Osteocyte (in vitro differentiated cells): ENCODE measurements at places on chromosomes 6 and 20. TPM values are rescaled to one million over a fixed set of nuclear protein-coding genes. Genes with fewer than 3 reads are reported as not detected.

GRCh38 chr6:45709781-45710220 is 305.9 kb downstream of the CLIC5 start:
- no peak for DNase-seq

DNA sequence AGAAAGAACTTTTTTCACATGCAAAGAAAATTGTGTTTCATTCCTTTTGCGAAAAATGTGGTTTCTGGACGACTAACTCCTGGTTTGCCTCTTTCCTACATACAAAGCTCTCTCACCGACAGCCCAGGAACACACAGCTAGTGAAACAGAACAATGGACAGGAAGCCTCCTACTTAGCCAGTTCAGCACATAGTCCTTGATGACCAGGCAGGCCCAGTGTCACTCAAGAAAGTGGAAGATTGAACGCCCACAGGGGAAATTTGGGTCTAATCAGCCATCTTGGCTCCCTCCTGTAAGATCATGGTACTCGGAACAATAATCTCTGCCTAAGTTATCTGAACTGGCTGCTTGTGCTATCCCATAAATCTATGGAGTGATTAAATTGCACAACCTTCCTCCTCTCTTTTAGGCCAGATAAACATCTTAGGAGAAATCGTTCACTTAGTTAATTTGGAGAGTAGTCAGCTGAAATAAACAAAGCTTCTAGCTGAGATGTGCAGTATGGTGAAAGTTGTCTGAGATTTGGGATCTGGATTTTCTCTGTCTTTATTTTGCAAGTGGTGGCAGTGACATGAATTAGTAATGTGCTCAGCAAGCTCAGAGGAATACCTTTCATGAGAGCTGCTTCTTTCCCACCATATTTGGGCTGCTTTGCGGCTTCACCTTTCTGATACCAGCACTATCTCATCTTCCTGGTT is 147.0 kb downstream of the MTFR2 start:
- DNase-seq, result no peak

- DNase-seq, result peak; percentile 89
Measured at GRCh38 chr20:58618351-58619076, 32.6 kb upstream of the STX16 start.

GRCh38 chr6:157386023-157386422 is 5.0 kb downstream of the ZDHHC14 start:
- DNase-seq, result no peak

GRCh38 chr6:14972379-14973067 is 273.3 kb upstream of the JARID2 start:
- no peak for DNase-seq

DNA sequence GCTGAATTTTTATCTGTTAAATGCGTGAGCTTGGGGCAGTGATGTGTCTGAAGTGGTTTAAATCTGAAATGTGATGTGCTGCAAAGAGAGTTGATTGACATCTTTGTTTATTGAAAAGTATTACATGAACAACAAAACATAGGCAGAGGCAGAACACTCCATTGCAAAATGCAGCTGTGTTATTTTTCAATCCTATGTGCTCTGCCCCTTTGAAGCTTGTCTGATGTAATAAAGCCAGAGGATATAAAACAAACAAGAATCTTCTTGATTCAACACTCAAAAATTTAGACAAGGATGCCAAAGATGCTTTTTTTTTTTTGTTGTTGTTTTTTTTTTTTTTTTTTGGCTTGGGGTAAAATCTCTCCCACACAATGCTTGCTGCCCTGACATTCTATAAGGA is 482.4 kb upstream of the MMS22L start:
- no peak for DNase-seq

GRCh38 chr6:122610690-122611455 is 668 bp downstream of the PKIB start:
- no peak for DNase-seq

DNA sequence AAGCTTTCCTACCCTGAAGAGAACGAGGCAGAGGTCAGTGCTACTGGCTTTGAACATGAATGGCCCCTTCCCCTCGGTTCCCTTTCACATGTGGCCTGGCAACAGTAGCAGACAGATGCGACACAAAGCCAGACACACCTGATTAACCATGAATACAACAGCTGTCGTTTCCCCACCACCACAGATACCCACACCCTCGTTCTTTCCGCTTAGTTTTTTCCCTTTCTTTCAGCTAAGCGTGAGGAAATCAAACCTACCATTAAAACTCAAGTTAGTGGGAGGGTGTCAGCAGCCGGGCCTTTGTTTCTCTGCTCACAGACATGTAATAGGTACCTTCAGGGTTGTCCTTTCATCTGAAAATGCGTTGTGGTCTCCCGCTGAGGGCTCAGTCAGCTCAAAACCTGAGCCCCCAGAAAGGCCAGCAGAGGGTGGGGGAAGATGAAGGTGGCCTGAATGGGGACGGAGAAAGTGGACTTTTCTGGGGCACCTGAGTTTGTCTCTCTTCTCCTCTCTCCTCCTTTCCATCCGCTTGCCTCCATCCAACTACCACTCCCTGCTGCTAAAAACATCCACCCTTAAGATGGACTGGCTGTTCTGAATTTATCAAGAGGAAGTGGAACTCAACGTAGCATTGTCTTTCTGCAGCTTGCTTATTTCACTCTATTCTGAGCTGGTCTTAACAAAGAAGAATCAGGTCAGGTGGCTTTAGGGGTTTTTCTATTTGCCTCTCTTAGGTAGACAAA is 516.6 kb upstream of the JARID2 start:
- no peak for DNase-seq

DNA sequence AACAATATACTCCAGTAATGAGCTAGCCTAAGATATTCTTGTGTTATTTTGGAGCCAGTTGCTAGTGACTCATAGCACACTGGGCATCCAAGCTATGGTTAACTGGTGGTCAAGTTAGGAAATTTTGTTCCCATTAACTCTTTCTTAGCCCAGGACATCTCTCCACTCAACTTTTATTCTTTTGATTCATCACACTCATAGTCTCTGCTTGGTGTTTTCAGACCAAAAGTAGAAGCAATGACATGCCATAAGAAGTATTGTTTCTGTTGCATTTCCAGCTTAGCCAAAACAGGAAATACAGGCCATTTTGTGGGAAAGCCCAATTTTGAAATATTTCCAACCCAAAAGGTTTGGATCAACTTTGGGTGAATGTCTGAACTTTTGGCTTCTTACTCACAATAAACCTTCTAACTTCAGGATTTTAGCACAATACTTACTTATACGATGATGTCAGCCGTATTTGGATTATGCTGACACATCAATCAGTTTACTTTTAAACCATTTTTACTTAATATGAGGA is 31.6 kb upstream of the CCN2 start:
- DNase-seq, result no peak

DNA sequence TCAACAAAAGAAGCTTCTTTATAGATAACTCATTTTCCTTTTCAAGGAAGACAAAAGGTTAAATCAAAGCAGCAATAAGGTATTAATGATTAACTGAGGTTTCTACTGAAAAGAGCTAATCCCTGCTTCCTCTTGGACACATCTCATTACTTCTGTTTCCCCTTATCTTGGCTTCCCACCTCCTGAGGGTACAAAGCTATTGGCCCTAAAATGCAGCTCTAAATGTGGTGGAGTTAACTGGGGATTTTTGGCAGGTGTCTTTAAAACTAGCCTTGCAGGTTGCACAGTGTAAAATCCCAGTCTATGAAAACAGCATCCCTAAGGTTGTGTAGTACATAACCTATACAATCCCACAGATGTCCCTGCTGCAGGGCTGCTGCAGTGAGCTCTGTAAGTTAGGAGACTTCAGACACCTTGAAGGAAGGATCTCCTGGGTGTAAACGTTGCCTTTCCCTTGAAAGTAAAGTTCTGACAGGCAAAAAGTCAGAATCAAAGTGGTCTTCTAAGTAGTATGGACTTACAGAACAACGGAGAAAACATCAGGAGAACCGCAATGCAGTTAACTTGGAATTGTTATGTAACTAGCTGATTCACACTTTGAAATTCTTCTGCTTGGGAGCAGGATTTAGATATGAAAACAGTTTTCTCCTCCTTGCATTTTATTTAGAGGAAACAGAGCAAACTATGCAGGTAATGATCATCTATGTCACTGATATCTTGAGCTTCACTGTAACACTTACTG is 71.7 kb upstream of the TRAF3IP2 start:
- no peak for DNase-seq

DNA sequence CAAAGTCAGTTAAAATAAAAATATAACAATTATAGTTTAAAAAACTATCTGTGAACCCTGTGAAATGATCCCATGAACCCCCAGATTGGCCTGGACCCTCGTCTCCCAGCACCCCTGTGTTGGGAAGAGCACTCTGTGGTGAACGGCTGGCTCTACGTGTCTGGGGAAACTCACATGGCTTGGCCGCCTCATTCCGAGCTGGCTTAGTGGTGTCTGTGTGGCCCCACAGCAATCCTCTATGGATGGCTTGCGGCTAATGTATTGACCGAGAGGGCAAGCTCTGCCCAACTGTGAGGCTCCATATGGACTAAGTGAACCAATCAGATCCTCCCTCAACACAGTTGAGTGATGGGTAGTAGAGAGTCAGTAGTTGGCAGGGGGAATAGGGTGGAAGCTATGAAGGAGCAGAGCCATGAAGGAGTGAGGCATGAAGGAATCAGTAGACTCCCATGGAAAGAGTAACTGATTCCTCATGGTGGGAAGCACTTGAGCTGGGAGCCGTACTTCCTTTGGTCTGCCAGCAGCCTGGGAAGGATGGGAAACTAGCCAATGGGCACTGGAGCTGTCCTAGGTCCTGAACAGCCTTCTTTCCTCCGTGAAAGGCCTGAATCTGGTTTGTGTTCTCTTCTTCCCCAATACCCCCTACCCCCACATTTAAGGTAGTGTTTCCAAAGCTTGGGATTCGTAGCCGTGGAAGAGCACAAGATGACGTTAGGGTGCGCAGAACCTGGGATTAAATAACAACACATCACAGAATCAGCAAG is 21.6 kb upstream of the ZNF831 start:
- DNase-seq, result no peak

GRCh38 chr6:16800942-16801341 is 39.7 kb upstream of the ATXN1 start:
- no peak for DNase-seq

GRCh38 chr6:41222513-41222912 is 5.6 kb upstream of the TREML4 start:
- no peak for DNase-seq

DNA sequence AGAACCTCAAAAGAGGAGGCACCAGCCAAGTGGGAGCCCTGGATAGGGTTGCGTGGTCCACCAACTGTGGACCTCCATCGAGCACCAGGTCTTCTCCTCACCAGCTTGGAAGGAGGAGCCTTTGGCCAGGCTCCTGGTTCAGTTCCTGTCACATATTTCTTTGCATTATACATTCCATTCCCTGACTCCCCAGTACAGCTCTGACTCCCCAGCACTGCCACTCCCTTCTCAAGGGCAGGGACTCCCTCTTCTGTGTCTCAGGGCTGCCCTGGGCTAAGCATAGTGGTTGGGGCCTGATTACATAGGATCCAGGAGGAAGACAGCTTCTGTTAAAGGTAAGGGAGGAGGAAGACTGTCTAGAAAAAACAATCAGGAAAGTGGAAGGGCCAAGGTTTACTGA is 91.1 kb downstream of the MRPL14 start:
- no peak for DNase-seq

DNA sequence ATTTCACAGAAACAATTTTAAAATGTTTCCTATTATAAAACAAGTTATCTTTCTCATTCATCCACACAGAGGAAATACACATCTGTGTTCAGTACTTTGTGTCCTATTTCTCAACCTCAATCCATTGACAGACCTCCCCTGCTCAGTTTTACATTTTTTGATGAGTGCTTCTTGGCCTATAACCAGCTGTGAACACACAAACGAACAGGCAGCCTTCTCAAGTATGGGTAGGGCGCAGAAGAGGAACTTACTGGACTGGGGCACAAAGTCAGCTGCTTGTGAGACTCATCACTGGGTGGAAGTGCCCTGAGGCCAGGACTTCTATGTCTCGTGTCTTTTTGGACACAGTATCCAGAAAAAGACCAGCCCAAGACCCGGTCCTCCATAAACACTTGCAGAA is 2.8 kb downstream of the RPS6KA2 start:
- peak; percentile 85 for DNase-seq

- no peak for DNase-seq
Measured at GRCh38 chr20:37528446-37529213, 954 bp upstream of the BLCAP start.

GRCh38 chr6:4316867-4317400 is 181.6 kb upstream of the ECI2 start:
- no peak for DNase-seq

DNA sequence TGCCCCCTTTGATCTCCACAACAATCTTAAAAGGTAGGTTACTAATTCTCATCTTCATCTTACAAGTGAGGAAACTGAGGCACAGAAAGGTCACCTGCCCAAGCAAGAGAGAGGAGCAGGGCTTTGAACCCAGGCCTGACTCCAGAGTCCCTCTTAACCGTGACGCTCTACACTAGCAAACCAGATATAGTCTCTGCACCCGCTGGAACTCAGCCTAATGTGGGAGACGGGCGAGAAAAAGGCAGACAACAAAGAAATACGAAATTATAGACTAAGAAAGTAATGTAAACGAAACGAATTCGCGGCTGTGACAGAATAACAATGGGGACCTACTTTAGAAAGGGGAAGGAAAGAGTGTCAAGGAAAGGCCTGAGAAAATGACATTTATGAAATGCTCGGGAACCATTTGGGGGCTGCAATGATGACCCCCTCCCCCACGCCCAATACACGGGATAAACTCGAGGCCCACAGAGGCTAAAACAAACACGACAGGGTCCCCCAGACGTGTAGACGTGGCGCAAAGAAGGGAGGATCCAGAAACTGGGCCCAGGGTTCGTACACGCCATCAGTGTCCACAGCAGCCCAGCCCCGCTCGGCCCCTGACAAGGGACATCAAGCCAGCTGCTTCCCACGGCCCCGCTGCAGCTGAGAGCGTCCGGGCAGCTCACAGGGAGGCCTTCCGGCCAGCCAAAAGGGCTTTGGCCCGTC is 637 bp downstream of the TRPC4AP start:
- DNase-seq, result no peak

- no peak for DNase-seq
Measured at GRCh38 chr6:14397518-14397901, 279.9 kb downstream of the CD83 start.

DNA sequence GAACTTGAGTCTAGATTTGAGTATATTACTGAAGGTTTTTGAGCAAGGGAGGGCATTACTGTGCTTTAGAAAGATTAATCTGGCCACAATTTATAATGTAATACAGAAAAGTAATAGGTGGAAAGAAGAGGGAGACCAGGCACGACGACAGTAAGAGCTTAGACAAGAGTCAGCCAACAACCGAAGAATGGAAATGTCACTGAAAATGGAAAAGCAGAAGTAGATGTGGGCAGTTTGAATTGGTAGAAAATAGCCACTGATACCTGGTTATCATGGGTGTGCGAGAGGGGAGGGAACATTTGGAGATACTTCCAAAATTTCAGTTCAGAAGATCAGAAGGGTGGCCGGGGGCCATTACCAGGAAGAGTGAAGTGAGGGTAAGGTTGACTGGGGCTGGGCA is 339.1 kb downstream of the UTRN start:
- no peak for DNase-seq

The RBM12 gene
- total RNA-seq, result 85.5 and 97.3 TPM in 2 replicates

The FUT9 gene
- total RNA-seq, result not detected in 2 replicates

The COL9A1 gene
- not detected in 2 replicates for total RNA-seq

The DOP1A gene
- 23.1 and 24.3 TPM in 2 replicates for total RNA-seq

The FKBP1C gene
- total RNA-seq, result 0.55 and 1.2 TPM in 2 replicates

The PRICKLE4 gene
- 1.9 and 2.3 TPM in 2 replicates for total RNA-seq
